ENCODE measurements at places on chromosomes 2 and 18. TPM values are rescaled to one million over a fixed set of nuclear protein-coding genes. Genes with fewer than 3 reads are reported as not detected.

DNA sequence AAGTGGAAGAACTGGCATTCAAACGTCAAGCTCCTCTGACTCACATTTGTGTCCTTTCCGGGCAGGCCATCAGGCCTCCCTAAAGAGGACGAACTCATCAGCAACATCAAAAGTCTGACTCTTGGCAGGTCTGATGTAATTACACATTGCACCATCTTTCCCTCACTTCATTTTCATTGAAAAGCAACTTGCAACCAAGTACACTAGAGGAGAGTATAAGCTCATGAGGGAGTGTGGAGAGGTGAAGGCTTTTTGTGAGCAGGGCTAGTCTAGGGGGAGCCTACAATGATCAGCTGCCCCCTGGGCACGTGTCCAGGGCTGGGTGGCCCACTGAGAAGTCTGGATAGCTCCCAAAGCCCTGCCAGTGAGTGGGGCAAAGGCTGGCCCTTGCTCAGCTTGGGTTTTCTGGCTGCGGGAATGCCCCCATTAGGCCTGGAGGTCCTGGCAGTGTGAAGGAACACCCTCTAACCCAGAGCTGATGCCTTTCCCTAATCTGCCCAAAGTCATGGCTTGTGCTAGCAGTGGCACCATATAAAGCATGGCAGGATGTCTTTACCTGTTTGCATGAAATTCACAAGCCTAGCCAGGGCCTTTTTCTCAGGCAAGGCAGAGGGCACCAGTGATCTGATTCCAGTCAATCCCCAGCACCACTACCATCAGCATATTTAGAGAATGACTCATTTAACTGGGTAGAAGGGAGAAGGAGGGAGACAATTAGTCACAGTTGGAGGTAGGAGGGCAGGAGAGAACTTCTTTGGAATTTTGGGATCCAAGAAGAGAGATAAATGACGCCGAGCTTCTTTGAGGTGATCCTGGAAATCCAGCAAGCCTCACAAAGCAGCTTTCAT lies 8.5 kb upstream of the DAW1 start:
- H3K27me3 ChIP-seq = no peaks in the 10 kb centered on the region
- H3K4me1 ChIP-seq = peaks cover 53% of the 10 kb centered on the region
- H3K4me3 ChIP-seq = no peak overlapping the region
- H3K36me3 ChIP-seq = no peaks in the 10 kb centered on the region
- H3K27ac ChIP-seq = peak overlapping the region; percentile 74

GRCh38 chr2:100247256-100248043 lies 74.9 kb downstream of the LONRF2 start:
- no peaks in the 10 kb centered on the region for H3K27me3 ChIP-seq
- H3K4me1 ChIP-seq = no peaks in the 10 kb centered on the region
- H3K4me3 ChIP-seq = no peak overlapping the region
- DNase-seq = no peak
- H3K36me3 ChIP-seq = no peaks in the 10 kb centered on the region

DNA sequence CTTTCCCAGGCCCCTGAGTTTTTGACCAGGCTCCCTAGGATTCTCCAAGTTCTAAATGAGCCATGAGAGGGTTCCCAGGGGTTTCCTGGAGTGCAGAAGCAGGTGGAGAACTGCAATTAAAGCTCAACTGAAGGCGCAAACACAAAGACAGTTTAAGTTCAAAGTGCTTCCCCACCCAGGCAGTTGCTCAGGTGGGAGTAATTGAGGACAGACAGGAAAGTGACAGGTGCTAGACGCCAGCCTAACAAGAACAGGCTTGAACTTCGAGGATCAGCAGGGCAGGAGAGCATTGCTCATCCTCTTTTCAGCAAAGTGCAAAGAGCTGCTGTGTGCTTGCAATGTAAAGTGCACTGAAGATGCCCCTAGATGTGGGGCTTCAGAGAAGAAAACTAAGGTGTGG lies 77.2 kb upstream of the ST8SIA3 start:
- DNase-seq = no peak
- H3K27ac ChIP-seq = no peak overlapping the region

DNA sequence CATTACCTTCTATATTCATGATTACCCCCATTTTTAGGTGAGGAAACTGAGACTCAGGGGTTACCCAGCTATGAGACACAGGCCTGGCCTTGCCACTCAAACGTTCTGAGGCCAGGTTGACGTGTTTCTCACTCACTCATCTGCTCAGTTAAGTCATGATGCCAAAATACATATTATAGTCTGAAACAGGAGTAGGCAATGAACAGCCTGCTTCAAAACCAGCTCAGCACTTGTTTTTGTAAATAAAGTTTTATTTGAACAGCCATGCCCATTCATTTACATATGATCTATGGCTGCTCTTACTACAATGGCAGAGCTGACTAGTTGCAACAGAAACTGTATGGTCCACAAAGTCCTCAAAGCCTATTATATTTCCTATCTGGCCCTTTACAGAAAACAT lies 74.1 kb upstream of the SMAD2 start:
- H3K36me3 ChIP-seq = no peaks in the 10 kb centered on the region
- no peaks in the 10 kb centered on the region for H3K27me3 ChIP-seq
- H3K4me3 ChIP-seq = no peak overlapping the region
- H3K4me1 ChIP-seq = peaks cover 18% of the 10 kb centered on the region
- DNase-seq = no peak

DNA sequence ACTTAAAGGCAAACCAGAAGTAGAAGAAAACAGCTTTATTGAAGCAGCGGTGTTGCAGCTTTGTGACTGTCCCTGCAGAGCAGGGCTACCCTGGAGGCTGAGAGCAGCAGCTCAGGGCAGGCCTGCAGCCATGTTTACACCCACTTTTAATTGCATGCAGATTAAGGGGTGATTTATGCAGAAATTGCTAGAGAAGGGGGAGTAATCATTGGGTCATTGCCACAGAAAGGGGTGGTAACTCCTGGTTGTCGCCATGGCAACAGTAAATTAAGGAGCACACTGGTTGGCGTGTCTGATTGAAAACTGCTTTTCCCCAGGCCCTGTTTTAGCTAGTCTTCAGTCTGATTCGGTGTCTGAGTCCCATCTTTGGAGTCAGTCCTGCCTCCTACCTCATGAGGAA lies 195.4 kb upstream of the HDAC4 start:
- DNase-seq = no peak
- H3K36me3 ChIP-seq = no peaks in the 10 kb centered on the region
- H3K27me3 ChIP-seq = no peaks in the 10 kb centered on the region
- H3K4me1 ChIP-seq = no peaks in the 10 kb centered on the region

- no peak overlapping the region for H3K4me3 ChIP-seq
- no peaks in the 10 kb centered on the region for H3K27me3 ChIP-seq
- no peaks in the 10 kb centered on the region for H3K36me3 ChIP-seq
- H3K4me1 ChIP-seq = no peaks in the 10 kb centered on the region
- no peak overlapping the region for H3K27ac ChIP-seq
- DNase-seq = no peak
Observed at GRCh38 chr2:153072813-153073212, 354.4 kb downstream of the ARL6IP6 start.

- no peak for DNase-seq
- no peak overlapping the region for H3K4me3 ChIP-seq
- H3K27ac ChIP-seq = no peak overlapping the region
- H3K4me1 ChIP-seq = no peaks in the 10 kb centered on the region
- no peaks in the 10 kb centered on the region for H3K36me3 ChIP-seq
Observed at GRCh38 chr18:57898506-57899124, 95.5 kb upstream of the ATP8B1 start.

GRCh38 chr2:241218131-241219029 lies 29.9 kb downstream of the ANO7 start:
- no peaks in the 10 kb centered on the region for H3K27me3 ChIP-seq
- H3K4me1 ChIP-seq = peaks cover 10% of the 10 kb centered on the region
- DNase-seq = no peak
- no peaks in the 10 kb centered on the region for H3K36me3 ChIP-seq

- H3K27ac ChIP-seq = peak overlapping the region; percentile 46
- H3K4me1 ChIP-seq = peaks cover 19% of the 10 kb centered on the region
- peak; percentile 28 for DNase-seq
- H3K36me3 ChIP-seq = no peaks in the 10 kb centered on the region
- peak overlapping the region; percentile 36 for H3K4me3 ChIP-seq
- no peaks in the 10 kb centered on the region for H3K27me3 ChIP-seq
Observed at GRCh38 chr2:221943076-221943810, 355.6 kb downstream of the PAX3 start.

GRCh38 chr2:175002547-175003274 lies 2.5 kb downstream of the CHN1 start:
- no peaks in the 10 kb centered on the region for H3K36me3 ChIP-seq
- DNase-seq = no peak
- H3K4me1 ChIP-seq = peaks cover 33% of the 10 kb centered on the region

GRCh38 chr2:113700186-113700841 lies 56.1 kb downstream of the SLC35F5 start:
- H3K27ac ChIP-seq = no peak overlapping the region
- no peak for DNase-seq
- H3K36me3 ChIP-seq = no peaks in the 10 kb centered on the region
- no peaks in the 10 kb centered on the region for H3K4me1 ChIP-seq
- H3K4me3 ChIP-seq = no peak overlapping the region

DNA sequence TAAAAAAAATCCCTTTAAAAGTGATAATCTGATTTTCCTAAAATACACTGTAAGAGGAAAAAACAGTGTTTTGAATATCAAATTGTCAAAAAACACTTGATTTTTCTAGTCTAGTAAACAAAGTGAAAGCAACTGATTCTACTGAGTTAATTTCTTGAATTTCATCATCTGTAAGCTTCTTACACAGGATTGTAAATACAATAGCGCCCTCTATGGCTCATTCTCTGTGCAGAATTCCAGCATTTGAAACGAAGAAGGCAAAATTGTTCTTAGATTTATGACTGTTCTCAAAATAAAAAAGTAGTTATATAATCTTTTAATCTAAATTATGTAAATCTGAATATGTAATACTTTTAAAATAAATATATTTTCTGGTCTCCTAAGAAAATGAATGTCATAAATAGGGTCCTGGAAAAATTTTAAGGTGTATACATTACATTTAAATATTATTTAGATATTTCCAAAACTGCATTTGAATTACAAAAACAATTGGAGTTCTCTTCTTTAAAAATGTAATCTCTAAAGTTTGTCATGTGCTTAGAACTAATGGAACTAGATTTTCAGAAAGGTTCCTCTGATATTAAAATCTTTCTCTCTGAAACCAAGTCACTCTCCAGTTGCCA lies 176.9 kb upstream of the MC4R start:
- H3K27ac ChIP-seq = no peak overlapping the region
- no peaks in the 10 kb centered on the region for H3K36me3 ChIP-seq
- DNase-seq = no peak
- H3K4me3 ChIP-seq = no peak overlapping the region

DNA sequence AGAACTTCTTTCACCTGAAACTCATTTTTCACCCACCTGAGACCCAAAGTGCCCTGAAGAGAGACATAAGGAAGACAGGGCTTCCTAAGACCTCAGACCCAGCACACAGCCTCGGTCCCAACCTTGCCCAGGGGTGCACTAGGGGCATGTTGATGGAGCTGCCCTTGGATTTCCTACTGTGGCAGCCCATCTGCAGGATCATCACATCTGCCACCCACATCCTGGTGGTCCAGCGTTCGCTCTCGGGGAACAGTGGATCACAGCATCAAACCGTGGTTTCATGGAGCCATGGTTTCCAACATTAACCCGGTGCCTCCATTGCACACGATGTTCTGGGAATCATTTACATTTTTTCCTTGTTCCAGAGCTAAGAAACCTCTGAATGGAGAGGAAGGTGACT lies 186.4 kb downstream of the TFCP2L1 start:
- H3K36me3 ChIP-seq = no peaks in the 10 kb centered on the region
- H3K27ac ChIP-seq = no peak overlapping the region
- H3K4me3 ChIP-seq = no peak overlapping the region
- no peaks in the 10 kb centered on the region for H3K27me3 ChIP-seq

GRCh38 chr2:8546612-8547283 lies 135.1 kb upstream of the ID2 start:
- no peaks in the 10 kb centered on the region for H3K27me3 ChIP-seq
- H3K27ac ChIP-seq = no peak overlapping the region
- no peak overlapping the region for H3K4me3 ChIP-seq
- no peak for DNase-seq
- H3K36me3 ChIP-seq = no peaks in the 10 kb centered on the region
- peaks cover 15% of the 10 kb centered on the region for H3K4me1 ChIP-seq

- H3K27me3 ChIP-seq = no peaks in the 10 kb centered on the region
- H3K36me3 ChIP-seq = no peaks in the 10 kb centered on the region
- H3K4me1 ChIP-seq = peaks cover 17% of the 10 kb centered on the region
- no peak overlapping the region for H3K4me3 ChIP-seq
- peak overlapping the region; percentile 95 for H3K27ac ChIP-seq
Observed at GRCh38 chr2:23522726-23523372, 137.9 kb downstream of the KLHL29 start.

GRCh38 chr2:95274291-95275150 lies at the start of gene PROM2:
Gene PROM2 (plus strand): TSS chr2:95274449. CDS start chr2:95274586, 137 bp downstream.
- no peaks in the 10 kb centered on the region for H3K27me3 ChIP-seq
- H3K27ac ChIP-seq = no peak within 1 kb of the TSS
- no peaks in the 10 kb centered on the region for H3K4me1 ChIP-seq
- no peak for DNase-seq
- H3K36me3 ChIP-seq = no peaks in the 10 kb centered on the region

DNA sequence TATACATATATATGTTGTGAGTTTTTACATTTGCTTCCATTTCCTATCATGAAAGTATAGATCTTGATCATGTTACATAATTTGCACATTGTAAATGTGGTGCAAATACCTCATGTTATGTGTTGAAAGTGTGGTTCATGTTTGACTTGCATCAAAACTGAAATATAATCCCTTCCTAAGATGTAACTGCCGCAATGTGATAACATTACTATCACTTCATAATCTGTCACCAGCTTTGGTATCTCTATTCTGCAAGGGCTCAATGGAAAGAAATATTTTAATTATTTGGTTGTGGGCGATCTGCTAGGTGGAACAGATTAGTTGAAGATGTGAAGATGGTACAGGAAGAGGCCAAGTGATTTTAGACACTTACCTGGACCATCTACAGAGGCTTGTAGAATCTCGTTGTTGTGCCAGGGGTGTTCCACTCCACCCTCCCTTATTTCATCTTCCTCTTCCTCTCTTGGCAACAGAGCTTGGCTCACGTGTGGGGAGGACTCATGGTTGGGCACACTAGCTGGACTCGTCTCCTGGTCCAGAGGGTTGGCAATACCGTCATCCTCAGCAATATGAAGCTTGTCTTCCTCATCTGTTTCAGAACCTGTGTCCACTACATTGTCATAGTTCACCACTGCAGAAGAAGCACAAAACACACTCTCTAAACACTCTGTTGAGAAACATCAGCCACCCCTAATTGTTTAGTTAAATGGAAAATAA lies 90.4 kb downstream of the ZEB2 start:
- peaks cover under 1% of the 10 kb centered on the region for H3K36me3 ChIP-seq
- no peak overlapping the region for H3K4me3 ChIP-seq
- no peaks in the 10 kb centered on the region for H3K27me3 ChIP-seq
- peak overlapping the region; percentile 73 for H3K27ac ChIP-seq

DNA sequence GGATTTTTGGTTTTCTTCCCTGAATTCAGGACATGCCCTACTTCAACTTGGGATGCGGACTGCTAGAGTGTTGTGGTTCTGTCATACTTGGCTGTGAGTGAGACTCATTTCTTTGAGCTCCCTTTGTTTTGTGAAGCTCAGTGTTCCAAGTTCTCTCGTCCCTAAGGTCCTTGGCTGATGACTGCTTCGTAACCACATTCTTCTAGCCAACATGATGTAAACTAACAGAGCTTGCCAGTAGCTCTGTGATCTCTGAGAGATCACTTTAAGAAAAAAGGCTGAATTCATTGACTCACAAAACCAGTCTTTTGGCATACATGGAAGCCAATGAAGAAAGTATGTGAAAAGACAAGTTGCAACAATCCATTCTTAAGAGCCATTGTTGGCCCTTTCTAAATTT lies 96.9 kb upstream of the MSTN start:
- no peak overlapping the region for H3K27ac ChIP-seq
- no peak for DNase-seq
- H3K4me1 ChIP-seq = peaks cover 19% of the 10 kb centered on the region
- H3K27me3 ChIP-seq = no peaks in the 10 kb centered on the region
- peak overlapping the region; percentile 26 for H3K4me3 ChIP-seq
- no peaks in the 10 kb centered on the region for H3K36me3 ChIP-seq

The SNED1 gene
- 206 TPM for total RNA-seq

The SAG gene
- total RNA-seq = not detected

The CPLX4 gene
- total RNA-seq = not detected

The FBXO15 gene
- total RNA-seq = 1.8 TPM

The HYCC2 gene
- 15.3 TPM for total RNA-seq

The SERPINB13 gene
- not detected for total RNA-seq

Data from thoracic aorta (tissue), 2 donors.